ENCODE measurements at places on chromosomes 2 and 18.
A peak's percentile ranks its signal among the peaks of the same experiment; 100 is the strongest.

- DNase-seq: no peak
These were observed 52.0 kb downstream of the ZFP36L2 start for GRCh38 chr2:43174368-43174916.

DNA sequence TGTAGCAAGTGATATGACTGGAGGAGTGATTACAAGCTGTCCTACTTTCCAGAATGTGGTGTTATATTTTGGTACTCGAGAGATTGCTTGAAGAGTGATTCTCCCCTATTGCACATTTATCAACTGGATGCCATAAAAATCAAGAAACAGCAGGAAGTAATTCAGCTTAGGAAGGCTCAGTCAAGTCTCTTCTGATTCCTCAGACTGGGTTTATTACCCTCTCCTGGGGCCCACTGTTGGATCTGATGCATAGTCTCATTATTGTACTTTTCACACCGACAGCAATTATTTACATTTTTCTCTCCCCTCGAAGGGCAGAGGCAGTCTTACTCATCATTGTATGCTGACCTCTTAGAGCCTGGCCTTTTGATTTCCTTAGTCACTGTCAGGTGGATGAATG lies 9.3 kb downstream of the NOSTRIN start:
- DNase-seq: no peak

DNA sequence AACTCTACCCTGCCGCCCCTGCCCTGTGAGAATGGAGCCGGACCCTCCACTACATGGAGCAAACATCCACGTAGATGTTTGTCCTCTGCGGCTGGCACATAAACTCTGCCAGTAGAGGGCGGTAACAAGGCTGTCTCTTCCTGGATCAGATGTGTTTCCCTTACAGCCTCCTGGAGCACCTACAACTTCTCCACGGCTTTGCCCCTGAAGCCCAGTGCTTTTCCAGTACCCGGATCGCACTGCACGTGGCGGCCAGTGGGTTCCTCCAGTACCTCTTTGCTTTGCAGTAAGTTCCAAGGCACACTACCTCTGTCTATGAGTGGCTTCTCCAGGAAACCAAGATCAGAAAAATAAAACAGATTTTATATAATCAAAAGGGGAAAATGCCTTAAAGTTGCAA lies 651.3 kb downstream of the DCDC2C start:
- peak; percentile 84 for DNase-seq

DNA sequence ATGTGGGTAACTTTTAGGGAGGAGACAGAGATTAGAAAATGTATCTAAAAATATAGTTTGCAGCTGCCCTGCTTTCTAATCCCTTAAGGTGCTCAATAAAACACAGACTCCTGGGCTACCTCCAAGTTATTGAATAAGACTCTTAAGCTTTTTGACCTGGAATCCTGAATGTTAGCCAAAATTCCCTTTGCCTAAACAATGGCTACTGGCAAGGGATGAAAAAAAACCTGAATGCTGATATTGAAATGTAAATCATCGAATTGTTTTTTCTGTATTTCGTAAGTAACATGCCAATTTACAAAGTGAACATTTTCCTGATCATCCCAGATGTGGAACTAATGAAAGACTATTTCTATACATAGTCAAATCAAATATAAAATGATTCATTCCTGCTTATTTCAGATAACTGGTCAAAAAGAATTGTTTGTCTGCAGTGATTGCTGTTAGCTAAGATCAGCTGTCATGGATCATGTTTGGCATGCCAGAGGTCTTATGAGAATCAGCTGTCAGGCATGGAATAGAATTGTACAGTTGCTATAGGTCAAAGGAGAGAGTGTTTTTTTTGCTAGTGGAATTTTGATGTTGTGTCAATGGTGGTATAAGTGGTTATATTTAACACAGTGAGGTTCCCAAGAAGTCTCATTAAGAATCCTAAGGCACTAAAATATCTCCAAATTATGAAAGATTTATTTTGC lies 363.6 kb upstream of the CWC22 start:
- DNase-seq: no peak

DNA sequence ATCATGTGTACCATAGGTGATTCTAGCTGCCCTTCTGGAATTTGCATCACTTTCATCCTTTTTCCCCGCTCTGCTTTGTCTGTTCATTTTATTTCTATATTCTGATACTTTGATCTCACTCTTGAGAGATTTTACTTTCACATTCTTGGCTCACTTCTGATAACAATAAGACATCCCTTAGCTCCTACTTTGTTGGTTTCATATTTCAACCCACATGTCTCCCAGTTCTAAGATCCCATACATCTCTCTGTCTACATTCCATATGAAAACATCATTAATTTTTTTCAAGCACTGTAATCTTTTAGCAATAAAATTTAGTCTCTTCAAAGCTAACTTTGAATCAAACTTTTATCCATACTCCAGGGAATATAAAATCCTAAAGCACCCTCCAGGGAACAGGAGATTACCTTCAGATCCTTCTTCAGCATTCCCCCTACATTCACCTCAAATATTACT lies 75.6 kb downstream of the COL3A1 start:
- DNase-seq: no peak

DNA sequence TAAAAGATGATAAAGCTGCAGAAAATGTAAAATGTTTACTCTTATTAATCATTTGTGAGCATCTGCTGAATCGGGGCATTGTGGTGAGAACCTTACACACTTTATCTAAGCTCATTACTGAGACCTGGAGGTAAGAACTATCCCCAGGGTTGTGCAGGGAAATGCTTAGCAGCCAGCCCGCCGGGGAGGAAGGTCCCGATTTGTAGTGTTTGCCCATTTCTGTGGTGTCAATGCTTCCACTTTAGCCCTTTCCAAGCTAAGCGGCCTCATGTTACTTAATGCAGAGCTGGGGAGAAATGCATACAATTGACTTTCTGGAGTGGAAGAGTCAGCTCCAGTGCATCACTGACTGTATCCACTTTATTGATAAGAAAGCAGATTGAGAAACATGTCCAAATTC lies 20.8 kb upstream of the KCNK3 start:
- DNase-seq: peak; percentile 8

DNA sequence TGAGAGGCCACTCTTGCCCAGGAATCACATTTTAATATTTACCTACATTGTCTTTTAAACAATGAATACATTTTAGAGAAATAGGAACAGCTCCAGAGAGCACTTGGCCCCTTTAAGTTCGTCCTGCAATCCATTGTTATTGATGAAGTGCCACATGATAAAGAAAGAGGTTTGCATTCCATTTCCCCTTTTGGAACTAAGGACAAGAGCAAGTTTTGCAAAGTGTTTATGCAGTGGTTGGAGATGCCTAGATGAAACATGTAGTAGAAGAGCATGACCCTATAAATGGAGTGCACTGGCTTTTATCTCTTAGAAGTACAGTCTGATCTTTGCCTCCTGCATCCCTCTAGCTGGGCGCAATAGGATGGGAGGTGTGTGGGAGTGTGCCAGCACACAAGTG lies 118.7 kb upstream of the CNTNAP5 start:
- DNase-seq: no peak

- no peak for DNase-seq
These were observed 18.5 kb downstream of the REL start for GRCh38 chr2:60899892-60900249.

GRCh38 chr2:96065381-96065930 lies 30.7 kb upstream of the GPAT2 start:
- no peak for DNase-seq

Data from islet precursor cell (in vitro differentiated cells).